ENCODE measurements at places on chromosomes 4 and X.

DNA sequence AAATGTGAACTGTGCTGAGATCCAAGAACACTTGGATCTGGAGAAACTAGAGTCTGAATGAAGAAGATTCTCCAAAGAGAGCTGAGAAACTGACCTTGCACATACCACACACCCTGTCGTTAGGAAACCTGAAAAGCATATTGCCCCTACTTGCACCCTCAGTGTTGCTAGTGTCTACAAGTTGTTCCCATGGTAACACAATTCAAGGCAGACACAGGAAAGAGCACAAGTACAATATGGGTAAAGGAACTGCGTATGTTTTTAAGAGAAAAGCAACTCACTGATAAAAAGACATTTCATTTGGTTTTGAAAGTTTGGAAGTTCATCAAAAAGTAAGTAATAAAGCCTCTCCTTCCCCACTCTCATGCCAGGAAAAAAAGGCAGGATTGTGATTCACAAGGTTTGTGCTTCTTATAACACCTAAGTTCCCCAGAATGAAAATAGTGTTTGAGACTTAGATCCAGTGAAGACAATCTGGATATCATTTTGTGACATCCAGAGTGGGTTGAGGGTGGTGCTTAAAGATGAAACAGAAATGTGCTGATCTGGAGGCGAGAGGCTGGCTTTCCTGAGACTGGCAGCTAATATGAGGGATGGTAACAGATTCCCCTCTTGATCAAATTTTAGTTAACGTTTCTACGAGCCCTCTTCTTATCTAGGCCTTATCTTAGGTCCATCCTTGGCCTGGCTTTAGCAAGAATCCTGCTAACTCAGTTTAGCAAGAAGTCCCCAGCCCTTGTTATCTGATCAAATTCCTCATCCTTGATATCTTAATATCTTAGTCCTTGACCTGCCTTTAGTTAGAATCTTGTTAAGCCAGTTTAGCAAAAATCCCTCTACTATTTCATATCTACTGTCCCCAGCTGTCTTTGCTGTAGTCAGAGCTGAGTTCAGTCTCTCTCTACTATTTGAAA is 42.3 kb downstream of the NIPAL1 start:
- no peak for DNase-seq

- DNase-seq = no peak
Measured at GRCh38 chr4:56160636-56161035, 211.9 kb downstream of the CEP135 start.

DNA sequence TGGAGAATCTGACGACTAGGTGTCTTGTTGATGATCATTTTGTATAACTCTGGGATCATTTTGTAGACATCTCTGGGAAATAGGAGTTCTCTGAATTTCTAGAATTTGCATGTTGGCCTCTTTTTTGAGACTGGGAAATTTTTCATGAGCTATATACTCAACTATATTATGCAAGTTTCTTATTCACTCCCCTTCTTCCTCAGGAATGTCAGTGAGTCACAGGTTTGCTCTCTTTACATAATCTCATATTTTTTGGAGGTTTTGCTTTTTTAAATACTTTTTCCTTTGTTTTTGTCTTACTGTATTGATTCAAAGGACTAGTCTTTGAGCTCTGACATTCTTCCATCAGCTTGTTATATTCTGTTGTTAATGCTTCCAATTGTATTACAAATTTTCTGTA is 1324.2 kb downstream of the TECRL start:
- DNase-seq = no peak

DNA sequence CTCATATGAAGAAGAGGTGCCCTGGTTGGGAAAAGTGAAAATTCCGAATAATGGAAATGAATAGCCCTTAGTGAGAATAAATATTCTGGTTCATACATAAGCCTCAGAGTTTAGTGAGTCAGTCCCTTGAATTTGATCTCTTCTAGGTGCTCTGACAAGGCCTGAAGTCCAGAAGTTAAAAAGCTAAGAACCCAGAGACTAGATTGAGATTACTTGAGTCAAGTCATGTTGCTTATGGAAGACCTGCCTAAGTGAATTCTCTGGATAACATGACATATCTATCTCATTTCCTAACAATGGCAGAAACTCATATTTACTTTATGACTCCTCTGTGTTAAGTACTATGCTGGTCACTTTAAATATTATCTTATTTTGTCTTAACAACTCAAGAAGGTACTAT is 10.5 kb upstream of the PRSS48 start:
- DNase-seq = no peak

DNA sequence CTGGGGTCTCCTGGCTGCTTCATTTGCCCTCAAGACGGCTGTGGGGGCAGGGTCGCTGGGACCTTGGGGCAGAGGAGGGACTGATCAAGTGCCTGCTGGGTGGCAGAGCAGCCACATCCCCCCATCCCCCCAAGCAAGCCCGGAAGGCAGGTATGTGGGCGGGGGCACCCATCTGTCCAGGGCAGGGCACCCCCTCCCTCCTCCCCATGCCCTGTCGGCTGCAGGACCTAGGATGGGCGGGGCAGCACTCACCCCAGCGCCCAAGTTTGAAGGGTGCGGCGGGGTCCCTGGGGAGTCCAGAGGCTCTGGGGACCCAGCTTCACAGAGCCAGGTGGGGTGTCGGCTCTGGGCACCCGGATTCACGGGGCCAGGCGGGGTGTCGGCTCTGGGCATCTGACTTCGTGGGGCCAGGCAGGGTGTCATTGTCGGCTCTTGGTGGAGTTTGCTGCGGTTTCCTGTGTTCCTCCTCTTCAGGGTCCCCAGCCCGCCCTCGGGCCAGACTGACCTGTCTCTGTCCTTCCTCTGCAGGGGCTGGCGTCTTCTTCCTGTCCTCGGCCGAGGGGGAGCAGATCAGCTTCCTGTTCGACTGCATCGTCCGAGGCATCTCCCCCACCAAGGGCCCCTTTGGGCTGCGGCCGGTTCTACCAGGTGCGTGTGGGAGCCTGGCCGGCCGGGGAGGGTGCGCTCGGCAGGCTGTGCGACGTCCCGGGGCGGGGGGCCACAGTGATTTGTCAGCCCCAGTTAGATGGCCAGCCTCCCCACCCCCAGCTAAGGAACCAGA is 22.1 kb downstream of the DOK7 start:
- no peak for DNase-seq

DNA sequence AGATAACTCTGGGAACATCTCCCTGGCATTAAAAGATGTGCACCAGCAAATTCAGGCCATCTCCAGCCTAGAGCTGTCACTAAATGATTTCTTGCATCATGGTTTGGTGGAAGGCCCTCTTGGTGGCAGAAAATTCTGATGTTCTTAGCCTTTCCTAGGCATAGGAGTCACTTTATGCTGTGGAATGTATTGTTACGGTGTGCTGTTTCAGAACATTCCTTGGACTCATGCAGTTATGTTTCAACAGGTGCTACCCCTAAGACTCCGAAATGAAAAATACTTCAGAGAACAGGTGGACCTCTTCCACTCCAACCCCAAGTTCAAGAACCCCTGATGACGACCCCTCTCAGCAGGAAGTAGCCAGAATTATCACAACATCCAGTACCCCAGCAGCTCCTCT is 20.3 kb upstream of the PAPSS1 start:
- DNase-seq = no peak

DNA sequence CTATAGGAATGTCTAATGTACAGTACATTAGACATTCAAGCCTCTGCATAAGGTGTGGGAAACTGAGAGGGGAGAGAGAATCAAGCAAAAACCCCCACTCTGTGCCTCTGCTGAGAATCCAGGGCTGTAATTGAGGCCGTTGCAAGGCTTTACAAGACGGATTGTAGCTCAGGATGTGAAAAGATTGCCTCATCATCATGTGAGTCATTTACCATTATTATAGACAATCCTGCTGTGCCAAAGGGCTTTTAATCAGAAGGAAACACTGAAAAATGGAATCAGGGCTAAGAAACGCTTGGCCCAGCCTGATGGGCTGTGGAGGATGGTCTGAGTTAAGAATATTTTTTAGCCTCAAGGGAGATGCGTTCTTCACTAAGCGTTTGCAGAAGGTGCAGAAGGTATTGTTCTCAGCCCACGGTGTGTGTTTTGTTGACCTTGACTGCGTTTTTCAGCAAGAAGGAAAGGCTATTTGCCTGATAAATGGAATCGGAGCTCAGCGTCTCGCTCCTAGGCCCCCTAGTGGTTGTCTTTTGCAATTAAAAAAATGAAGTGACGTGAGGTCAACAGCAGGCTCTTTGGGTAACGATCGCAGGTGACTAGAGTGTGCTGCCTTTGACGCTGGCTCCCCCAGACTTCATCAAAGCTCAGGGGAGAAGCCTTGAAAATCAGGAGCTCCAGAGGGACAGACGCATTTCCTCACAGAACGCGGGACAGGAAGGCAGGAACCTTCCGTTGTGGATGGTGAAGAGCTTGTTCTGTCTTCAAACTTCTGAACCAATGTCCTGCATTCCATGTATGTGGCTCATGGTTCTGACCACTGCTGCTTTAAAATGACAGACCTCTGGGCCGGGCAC is 18.1 kb upstream of the CHRNA9 start:
- DNase-seq = no peak

DNA sequence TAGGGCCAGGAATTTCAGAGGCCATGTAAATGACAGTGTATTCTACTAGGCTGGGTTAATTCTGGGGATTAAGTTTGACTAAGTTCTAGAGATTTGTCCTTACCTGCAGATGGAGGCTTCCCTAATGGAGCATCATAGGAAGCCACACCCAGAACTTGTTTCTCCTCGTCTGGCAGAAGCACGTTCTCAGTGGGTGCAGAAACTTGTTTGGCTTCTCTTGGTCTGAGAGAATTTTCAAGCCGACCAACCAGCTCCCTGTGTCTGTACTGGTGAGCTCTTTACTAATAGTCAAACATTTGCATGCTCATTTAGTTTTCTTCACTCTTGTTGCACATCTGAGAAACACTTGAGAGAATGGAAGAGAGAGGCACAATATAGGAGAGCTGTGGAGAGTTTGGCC is 907 bp upstream of the ATP10D start:
- DNase-seq = no peak

GRCh38 chrX:6810776-6811175 is 275.9 kb upstream of the VCX3A start:
- DNase-seq = no peak

- no peak for DNase-seq
Measured at GRCh38 chr4:113687067-113687718, 74.3 kb downstream of the CAMK2D start.

DNA sequence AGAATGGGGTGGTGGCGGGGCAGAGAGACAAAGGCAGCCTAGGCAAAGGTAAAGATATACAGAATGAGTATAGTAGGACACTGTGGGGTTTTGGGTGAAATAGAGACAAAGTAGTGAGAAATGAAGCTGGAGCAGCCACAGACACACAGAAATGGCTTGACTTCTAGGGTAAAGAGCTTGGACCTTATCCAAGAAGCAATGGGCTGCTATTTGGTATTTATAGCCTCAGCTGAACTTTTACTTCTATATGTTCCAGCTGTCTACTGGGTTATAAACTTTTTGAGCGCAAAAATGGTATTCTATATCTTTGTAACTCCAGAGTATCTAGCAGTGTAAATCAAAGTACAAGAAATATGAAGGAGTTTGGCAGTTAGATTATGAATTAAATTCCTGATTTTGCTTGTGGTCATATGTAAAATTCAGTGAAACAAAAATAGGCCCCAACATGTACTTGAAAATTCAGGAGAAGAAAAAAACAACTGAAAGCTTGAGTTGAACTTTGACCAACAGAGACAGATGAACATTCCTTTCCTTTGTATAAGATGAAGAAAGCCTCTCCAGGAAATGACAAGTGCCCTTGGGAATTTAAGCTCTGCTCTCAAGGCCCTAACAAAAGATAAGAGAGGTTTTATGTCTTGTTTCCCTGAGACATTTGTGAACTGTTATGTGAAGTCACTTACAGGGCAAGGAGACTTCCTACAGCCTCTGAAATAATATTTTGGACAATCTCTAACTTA is 354.1 kb downstream of the CHIC1 start:
- DNase-seq = no peak

DNA sequence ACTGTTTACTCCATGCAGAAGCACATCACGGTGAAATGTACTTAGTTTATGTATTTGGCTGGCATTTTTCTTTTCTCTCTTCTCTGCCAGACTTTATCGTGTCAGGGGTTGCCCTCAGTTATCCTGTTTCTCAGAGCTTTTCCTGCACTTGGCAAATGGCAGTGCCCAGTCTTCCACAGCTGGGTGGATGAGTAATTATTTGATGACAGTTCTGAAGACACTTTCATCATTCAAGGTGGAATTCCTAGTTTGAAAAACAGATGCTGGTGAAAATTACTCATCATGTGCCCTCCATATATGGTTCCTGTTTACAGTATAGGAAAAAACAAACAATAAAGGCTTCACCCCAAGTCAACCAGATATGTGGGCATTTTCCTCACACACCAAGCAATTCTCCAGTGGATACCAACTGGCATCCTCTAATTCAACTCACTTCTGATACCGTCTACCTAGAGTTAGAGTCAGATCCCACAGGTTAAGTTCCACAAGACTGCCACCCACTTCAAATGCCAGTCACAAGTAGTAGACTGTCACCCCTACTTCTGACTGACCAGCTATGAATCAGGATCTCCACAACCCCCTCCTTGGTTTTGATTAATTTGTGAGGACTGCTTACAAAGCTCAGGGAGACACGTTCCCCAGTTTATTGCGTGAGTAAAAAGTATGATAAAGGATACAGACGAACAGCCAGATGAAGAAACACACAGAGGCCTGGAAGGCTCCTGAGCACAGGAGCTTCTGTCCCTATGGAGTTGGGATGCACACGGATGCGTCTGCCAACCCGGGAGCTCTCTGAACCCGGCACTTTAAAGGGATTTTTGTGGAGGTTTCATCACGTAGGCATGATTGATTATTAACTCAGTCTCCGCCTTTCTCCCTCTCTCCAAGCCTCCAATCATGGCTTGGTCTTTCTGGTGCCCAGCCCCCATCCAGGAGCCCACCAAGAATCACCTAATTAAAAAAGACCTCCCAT is 72.9 kb downstream of the CLDN34 start:
- no peak for DNase-seq

DNA sequence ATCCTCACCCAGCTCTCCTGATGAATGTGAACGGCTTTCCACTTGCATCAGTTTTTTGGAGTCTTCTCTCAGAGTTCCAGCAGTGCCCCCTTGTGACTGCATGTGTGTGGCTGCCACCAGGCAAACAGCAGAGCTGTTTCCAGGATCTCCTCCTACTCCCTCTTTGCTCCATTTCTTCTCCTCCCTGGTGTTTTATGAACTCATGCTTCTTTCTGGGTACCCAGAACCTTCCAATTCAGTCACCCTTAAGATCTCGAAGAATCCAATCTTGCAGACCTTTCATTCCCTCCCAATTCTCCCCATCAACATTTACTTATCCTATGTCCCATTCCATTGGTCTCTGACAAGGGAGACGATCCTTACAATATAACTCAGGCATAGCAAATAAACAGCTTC is 6.8 kb upstream of the TCEANC start:
- DNase-seq = peak; percentile 26

GRCh38 chr4:86449746-86450588 is 90.1 kb upstream of the MAPK10 start:
- DNase-seq = no peak

DNA sequence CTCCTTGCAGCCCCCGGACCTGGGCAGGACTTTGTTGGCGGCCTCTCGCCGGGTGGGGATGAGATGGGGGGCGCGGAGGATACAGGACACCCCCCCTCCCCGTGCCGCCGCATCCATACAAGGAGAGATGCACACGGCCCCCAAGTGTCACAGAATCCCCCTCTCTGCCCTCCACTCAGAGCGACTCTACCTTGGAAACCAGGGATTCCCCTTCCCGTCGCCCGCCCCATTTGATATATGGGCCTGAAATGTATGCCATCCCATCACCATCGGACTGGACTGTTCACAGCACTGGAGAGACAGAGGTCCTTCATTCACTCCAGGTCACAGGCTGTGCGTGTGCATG is 426 bp downstream of the PORCN start:
- DNase-seq = no peak

GRCh38 chr4:73872316-73873108 is 3.3 kb downstream of the CXCL1 start:
- no peak for DNase-seq

GRCh38 chr4:104531390-104531789 is 36.7 kb upstream of the CXXC4 start:
- no peak for DNase-seq
